Gastroesophageal sphincter (tissue), 4 donors: ENCODE measurements at places on chromosomes 4 and X.

- no peaks in the 10 kb centered on the region for H3K4me1 ChIP-seq
- no peak for ATAC-seq
- no peak overlapping the region for H3K27ac ChIP-seq
- H3K4me3 ChIP-seq = no peak overlapping the region
- H3K27me3 ChIP-seq = no peaks in the 10 kb centered on the region
These were observed 68.3 kb downstream of the EVC2 start for GRCh38 chr4:5640096-5640495.

GRCh38 chr4:123676890-123677229, 280.3 kb downstream of the SPRY1 start:
- no peaks in the 10 kb centered on the region for H3K27me3 ChIP-seq
- no peak overlapping the region for H3K4me3 ChIP-seq
- H3K27ac ChIP-seq = no peak overlapping the region

DNA sequence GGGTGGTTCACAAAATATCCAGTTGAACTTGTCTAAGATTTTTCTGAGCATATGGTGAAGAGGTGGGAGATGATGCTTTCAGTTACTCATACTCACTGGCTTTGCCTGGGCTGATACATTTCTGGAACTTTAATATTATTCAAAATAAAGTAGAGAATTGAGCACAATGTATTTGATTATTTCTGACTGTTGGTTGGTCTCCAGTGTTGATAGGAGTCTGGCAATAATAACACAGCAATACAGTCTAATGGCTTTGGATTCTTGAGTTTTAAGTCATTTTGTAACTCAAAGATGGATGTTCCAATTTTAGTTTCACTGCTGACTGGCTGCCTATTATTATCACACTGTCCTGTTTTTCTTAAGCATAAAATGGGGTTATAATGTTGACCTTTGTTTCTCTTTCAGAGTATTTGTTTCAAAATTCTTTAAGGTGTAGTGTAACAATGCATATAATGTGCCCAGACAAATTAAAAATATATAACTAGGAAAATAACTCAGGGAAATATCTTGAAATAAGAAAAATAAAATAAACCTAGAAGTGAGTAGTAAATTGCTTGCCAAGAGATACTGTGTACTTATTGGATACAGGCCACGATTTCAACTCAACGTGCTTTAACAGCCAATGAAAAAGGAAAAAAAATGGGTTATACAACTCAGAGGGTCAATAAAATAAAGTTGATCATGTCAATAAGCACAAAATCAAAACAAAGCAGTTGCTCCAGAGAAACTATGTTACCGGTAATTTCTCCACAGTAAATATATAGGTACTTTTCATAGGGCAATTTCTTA, 99.0 kb downstream of the ARSJ start:
- no peak overlapping the region for H3K4me3 ChIP-seq
- no peak for ATAC-seq
- no peaks in the 10 kb centered on the region for H3K27me3 ChIP-seq
- H3K36me3 ChIP-seq = no peaks in the 10 kb centered on the region
- no peak overlapping the region for H3K27ac ChIP-seq

- no peak overlapping the region for H3K4me3 ChIP-seq
- no peak for ATAC-seq
- H3K36me3 ChIP-seq = no peaks in the 10 kb centered on the region
- H3K27ac ChIP-seq = no peak overlapping the region
These were observed 36.1 kb downstream of the COQ2 start for GRCh38 chr4:83248486-83248885.

- no peaks in the 10 kb centered on the region for H3K4me1 ChIP-seq
- no peak overlapping the region for H3K27ac ChIP-seq
- H3K36me3 ChIP-seq = no peaks in the 10 kb centered on the region
- H3K27me3 ChIP-seq = no peaks in the 10 kb centered on the region
- H3K4me3 ChIP-seq = no peak overlapping the region
These were observed 20.2 kb downstream of the RAB9B start for GRCh38 chrX:103811858-103812257.

DNA sequence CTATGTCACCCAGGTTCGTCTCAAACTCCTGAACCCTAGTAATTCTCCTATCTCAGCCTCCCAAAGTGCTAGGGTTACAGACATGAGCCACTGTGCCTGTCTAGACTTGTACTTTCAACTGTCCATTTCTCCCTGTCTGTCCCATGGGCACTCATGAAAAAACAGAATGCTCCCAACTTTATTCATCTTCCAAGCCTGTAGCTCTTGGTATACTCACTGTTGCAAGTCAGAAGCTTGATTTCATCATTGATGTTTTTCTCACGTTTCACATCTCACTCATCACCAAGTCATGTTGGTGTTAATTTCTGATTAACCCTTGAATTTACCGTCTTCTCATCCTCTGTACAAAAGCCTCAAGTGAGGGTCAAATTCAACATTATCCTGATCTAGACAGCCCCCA, 7.3 kb upstream of the SRP72 start:
- ATAC-seq = no peak
- no peaks in the 10 kb centered on the region for H3K4me1 ChIP-seq

GRCh38 chr4:48767055-48767929, 12.8 kb downstream of the FRYL start:
- no peaks in the 10 kb centered on the region for H3K27me3 ChIP-seq
- H3K4me3 ChIP-seq = no peak overlapping the region
- peaks cover 39% of the 10 kb centered on the region for H3K4me1 ChIP-seq
- no peak for ATAC-seq
- no peak overlapping the region for H3K27ac ChIP-seq

DNA sequence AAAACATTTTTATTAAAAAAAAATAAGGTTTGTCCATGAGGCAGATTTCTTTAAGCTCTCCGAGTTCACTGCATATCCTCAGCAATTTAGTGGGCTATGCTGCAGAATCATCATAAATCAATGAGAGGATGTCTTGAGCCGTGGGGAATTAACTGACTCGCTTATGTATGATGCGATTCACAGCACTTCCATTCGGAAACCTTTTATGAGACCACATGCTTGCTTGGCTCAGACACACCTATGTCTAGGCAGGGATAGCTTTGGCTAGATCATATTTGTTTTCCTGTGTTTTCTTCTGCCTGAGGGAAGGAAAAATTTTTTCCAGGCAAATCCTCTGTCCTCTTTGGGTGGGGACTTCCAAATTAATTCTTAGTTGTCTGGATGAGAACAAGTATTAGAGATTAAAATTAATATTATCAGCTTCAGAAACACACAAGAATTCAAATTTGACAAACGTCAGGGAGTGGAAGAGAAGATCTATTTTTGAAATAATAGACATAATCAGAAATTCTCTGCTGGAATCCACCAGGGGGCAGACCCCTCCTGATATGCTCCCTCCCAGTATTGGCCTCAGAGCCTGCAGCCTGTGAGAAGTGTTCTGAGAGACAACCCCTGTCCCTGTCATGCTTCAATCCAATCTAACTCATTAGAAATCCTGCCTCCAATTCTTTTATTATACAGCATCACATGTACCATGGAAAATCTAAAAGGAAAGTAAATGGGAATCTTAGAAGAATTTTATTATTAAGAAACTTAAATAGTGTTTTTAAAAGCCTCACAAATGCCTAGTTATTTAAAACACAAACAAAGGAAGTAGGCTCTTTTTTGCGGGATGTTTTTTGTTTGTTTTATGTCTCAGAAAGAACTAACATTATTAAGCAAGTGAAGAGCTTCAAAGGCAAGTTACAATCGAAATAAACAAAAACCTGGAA, 345.1 kb upstream of the TACR3 start:
- no peak for ATAC-seq
- H3K4me1 ChIP-seq = no peaks in the 10 kb centered on the region
- H3K4me3 ChIP-seq = no peak overlapping the region

- H3K27me3 ChIP-seq = no peaks in the 10 kb centered on the region
- H3K27ac ChIP-seq = no peak overlapping the region
- no peak for ATAC-seq
- no peaks in the 10 kb centered on the region for H3K4me1 ChIP-seq
- H3K36me3 ChIP-seq = no peaks in the 10 kb centered on the region
These were observed 41.2 kb downstream of the BEND2 start for GRCh38 chrX:18179446-18179845.

GRCh38 chrX:82765811-82766210, 742.3 kb upstream of the POU3F4 start:
- H3K4me1 ChIP-seq = no peaks in the 10 kb centered on the region
- no peak overlapping the region for H3K27ac ChIP-seq
- no peak overlapping the region for H3K4me3 ChIP-seq

DNA sequence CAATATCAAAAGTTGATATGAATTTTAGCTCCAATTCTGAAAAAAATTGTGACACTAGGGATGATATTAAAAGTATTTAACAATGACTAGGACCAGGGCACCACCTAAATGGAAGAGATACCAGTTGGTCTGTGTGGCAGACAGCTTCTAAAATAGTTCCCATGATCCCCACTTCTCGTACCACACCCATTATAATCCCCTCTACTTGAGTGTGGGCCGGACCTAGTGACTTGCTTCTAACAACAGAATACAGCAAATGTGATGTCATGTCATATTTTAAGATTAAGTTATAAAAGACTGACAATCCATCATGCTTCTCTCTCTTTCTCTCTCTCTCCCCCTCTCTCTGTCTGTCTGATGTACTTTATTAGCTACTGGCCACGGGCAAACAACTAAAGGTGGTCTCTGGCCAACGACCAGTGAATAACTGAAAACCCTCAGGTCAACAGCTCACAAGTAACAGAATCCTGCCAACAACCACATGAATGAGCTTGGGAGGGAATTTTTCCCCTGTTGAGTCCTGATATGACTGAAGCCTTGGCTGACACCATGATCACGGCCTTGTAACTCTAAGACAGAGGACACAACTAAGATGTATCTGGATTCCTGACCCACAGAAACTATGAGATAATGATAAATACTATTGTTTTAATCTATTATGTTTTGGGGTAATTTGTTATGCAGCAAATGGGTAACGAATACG, 34.4 kb downstream of the FAM13A start:
- no peaks in the 10 kb centered on the region for H3K27me3 ChIP-seq
- no peaks in the 10 kb centered on the region for H3K36me3 ChIP-seq
- no peak overlapping the region for H3K27ac ChIP-seq
- no peaks in the 10 kb centered on the region for H3K4me1 ChIP-seq
- no peak overlapping the region for H3K4me3 ChIP-seq
- ATAC-seq = no peak

- ATAC-seq = peak; percentile 5
- H3K4me1 ChIP-seq = no peaks in the 10 kb centered on the region
- no peaks in the 10 kb centered on the region for H3K36me3 ChIP-seq
- H3K4me3 ChIP-seq = peak overlapping the region; percentile 78
- no peaks in the 10 kb centered on the region for H3K27me3 ChIP-seq
These were observed 3.1 kb downstream of the CXXC4 start for GRCh38 chr4:104491481-104492182.

DNA sequence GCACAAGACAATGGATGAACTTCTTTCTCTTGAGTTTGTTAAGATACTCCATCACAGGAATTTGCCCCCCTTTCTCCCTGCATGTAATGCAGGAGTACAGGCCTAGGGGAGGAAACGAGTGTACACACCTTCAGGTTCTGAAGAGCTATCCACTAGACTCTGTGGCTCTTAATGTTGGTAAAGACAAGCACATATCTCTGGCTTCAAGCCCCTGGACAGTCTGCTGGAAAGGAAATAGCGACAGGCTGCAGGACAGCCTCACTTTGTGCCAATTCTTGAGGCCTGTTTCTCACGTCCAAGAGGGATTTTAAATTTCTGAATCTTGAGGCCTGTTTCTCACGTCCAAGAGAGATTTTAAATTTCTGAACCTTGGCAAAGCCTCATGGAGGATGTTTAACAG, 87.1 kb downstream of the RLIM start:
- no peaks in the 10 kb centered on the region for H3K27me3 ChIP-seq
- ATAC-seq = no peak
- H3K4me1 ChIP-seq = no peaks in the 10 kb centered on the region
- no peak overlapping the region for H3K4me3 ChIP-seq

DNA sequence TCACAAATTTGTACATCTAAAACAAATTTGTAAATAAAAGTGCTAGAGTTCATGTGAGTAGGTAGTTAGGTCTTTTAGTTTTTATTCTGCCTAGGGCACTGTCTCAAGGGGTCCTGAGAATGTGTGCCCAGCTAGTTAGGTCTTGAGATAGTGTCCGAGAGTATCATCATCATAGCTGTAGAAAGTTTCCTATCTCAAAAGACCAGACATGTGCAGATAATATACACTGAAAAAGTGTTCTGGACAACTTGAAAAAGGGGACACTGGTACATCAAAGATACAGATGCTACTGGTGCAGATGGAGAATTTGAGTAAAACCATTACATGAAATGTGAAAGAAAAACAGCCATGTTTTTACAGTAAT, 1.8 kb upstream of the ZCCHC4 start:
- H3K27ac ChIP-seq = no peak overlapping the region
- H3K27me3 ChIP-seq = peaks cover 25% of the 10 kb centered on the region
- H3K4me1 ChIP-seq = peaks cover 5% of the 10 kb centered on the region
- no peaks in the 10 kb centered on the region for H3K36me3 ChIP-seq

GRCh38 chr4:7204656-7205387, 12.5 kb downstream of the SORCS2 start:
- H3K4me3 ChIP-seq = no peak overlapping the region
- H3K27me3 ChIP-seq = no peaks in the 10 kb centered on the region
- peak overlapping the region; percentile 85 for H3K27ac ChIP-seq
- H3K36me3 ChIP-seq = no peaks in the 10 kb centered on the region
- no peak for ATAC-seq

DNA sequence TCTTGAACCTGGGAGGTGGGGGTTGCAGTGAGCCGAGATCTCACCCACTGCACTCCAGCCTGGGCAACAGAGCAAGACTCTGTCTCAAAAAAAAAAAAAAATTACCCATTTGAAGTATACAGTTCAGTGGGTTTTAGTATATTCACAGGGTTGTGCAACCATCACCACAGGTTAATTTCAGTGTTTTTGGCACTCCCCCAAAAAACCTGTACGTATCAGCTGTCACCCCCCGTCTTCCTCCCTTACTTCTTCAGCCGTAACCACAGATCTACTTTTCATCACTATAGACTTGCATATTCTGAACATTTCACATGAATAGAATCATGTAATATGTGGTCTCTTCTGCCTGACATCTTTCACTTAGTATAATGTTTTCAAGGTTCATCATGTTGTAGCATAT, 11.7 kb upstream of the PTTG2 start:
- no peaks in the 10 kb centered on the region for H3K36me3 ChIP-seq
- ATAC-seq = no peak
- H3K27ac ChIP-seq = no peak overlapping the region

- no peaks in the 10 kb centered on the region for H3K36me3 ChIP-seq
- H3K27ac ChIP-seq = no peak overlapping the region
- no peaks in the 10 kb centered on the region for H3K4me1 ChIP-seq
These were observed 62.6 kb upstream of the KLHL13 start for GRCh38 chrX:118179161-118179560.

DNA sequence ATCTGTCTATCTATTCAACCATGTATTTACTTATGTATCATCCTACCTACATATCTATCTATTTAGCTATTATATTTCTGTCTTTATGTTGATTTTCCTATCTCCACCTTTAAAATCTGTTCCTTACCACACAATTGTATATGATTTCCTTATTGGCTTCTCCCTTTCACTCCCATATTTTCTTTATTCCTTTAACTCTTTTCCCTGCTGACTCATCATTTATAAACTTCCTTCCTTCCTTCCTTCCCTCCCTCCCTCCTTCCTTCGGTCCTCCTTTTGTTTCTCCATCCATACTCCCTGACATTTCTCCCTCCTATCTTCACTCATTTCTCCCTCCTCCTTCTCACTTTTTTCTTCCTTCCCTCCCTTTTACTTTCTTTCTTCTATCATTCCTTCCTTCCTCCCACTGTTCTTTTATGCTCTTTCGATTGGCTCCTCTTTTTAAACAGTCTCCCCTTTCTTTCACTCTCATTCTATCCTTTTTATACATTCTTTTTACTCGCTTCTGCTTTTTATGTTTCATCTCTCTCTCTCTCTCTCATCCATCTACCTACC, 100.3 kb downstream of the RBMX2 start:
- no peak for ATAC-seq
- H3K27me3 ChIP-seq = no peaks in the 10 kb centered on the region
- H3K27ac ChIP-seq = no peak overlapping the region
- no peak overlapping the region for H3K4me3 ChIP-seq
- H3K36me3 ChIP-seq = no peaks in the 10 kb centered on the region
